Kasumi-1 (cell line): ENCODE measurements at places on chromosomes 7 and 10.

- no peak for DNase-seq
Observed at GRCh38 chr10:48536156-48536500, 68.7 kb downstream of the ARHGAP22 start.

- DNase-seq = peak; percentile 96
Observed at GRCh38 chr10:13117841-13118783, 18.1 kb downstream of the OPTN start.

DNA sequence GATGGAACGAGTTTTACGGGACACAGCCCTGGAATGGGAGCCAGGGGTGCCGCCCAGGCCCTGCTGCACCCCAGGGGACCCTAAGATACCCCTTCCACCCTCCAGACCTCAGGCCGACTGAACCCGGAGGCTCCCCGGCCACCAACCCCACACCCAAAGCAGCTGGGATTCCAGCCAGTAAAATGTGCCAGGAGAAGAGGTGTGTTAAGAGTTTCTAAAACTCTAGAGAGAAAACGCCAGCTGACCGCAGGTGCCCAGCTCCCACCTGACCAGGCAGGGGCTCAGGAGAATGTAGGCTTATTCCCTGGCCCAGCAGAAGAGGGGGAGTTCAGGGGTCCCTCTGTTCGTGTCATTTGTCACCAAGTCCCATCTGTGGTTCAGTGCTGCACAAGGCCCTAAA, 17.5 kb downstream of the NUDT1 start:
- no peak for DNase-seq

DNA sequence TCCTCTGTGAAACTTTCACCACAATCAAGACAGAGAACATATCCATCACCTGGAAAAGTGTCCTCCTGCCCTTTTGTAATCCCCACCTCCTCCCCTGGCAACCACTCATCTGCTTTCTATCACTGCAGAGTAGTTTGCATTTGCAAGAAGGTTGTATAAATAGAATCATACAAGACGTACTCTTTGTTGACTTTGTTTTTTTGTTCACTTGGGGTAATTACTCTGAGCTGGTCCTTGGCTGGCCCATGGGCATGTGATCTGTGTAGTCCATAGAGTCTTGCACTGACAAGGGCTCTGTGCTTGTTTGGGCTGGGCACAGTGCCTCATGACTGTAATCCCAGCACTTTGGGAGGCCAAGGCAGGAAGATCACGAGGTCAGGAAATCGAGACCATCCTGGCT, 7.8 kb upstream of the HACD1 start:
- no peak for DNase-seq

DNA sequence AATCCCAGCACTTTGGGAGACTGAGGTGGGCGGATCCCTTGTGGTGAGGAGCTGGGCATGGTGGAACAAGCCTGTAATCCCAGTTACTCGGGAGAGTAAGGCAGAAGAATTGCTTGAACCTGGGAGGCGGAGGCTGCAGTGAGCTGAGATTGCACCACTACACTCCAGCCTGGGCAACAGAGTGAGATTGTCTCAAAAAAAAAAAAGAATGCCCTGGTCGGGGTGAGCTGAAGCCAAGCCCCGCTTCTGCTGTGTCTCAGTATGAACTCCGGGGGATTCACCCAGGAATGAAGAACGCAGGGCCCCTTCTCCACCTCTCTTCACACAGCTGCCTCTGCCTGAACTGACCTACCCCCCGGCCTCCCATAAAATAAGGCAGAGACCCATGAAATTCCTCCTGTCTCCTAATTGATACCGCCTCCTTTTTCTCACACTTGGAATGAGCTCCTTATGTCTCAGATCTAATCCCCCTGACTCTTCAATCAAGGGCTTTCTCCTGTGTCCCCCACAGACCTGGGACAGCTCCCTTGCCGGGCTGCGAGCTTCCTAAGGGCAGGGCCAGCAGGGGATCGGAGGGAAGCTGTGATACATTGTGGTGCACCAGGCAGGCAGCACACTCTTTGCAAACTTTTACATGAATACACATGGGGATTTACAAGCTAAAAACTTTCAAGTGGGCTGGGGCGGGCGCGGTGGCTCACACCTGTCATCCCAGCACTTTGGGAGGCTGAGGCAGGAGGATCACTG, 911 bp upstream of the ZP3 start:
- DNase-seq = no peak

DNA sequence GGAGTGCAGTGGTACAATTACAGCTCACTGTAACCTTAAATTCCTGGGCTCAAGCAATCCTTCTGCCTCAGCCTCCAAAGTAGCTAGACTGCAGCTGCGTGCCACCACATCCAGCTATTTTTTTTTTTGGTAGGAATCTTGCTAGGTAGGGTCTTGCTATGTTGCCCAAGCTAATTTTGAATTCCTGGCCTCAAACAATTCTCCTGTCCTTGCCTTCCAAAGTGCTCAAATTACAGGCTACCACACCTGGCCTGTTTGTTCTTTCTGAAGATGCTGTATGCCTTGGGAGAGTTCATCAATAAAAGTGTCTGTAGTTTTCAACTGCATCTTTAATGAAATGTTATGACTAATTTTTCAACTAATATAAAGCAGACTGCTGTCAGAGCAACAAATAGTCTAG, 452 bp downstream of the SAMD9 start:
- no peak for DNase-seq

- DNase-seq = no peak
Observed at GRCh38 chr7:75937958-75938786, 23.2 kb downstream of the POR start.

- no peak for DNase-seq
Observed at GRCh38 chr10:102795453-102796406, 41.5 kb downstream of the CYP17A1 start.

- DNase-seq = no peak
Observed at GRCh38 chr10:7136016-7136415, 274.8 kb downstream of the SFMBT2 start.

- DNase-seq = no peak
Observed at GRCh38 chr7:126937171-126937570, 315.6 kb downstream of the GRM8 start.
